ENCODE measurements at places on chromosomes 13 and 19.
A peak's percentile ranks its signal among the peaks of the same experiment; 100 is the strongest.

DNA sequence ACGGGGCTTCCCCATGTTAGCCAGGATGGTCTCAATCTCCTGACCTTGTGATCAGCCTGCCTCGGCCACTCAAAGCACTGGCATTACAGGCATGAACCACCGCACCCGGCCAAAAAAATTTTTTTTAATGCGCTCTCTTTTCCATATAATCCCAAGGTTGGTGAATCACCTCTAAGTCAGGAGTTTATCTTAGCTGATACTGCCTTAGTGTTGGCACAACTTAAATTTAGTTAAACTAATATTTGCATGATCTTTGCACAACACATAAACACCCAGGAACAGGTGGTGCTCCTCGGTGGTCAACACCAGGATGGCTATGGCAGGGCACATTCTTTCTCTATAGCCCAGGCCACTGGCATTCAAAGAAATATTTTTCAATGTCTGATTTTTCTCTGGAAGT is 24.1 kb upstream of the PSG7 start:
- DNase-seq = no peak

DNA sequence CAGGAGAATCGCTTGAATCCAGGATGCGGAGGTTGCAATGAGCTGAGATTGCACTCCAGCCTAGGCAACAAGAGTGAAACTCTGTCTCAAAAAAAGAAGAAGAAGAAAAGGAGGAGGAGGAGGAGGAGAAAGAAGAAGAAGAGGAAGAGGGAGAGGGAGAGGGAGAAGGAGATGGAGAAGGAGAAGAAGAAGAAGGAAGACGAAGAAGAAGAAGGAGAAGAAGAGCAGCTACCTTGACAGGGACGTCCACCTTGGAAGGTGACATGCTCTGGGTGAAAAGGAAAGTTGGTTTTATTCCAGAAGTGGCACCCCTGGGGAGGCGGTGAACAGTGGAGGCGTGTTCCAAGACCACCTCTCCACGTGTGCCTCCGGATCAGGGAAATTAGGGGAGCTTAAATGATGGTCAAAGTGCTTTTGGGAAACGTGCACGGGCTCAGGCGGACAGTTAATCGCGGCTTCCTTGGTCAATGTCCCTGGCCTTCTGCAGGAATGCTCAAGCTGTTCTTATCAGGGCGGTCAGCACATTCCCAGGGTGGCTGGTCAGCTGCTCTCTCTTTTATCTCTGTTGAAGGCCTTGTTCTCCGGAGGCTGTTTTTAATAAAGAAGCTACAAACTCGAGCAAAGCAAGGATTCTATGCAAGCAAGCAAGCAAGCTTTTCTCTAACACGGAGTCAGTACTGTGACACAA is 78.9 kb upstream of the PEG3 start:
- no peak for DNase-seq

- DNase-seq = peak; percentile 34
These were observed at the start of gene GJB6 for GRCh38 chr13:20231839-20232555. TSS of gene GJB6 (minus strand) at chr13:20232319. CDS start at chr13:20223480, 8,839 bp downstream.

DNA sequence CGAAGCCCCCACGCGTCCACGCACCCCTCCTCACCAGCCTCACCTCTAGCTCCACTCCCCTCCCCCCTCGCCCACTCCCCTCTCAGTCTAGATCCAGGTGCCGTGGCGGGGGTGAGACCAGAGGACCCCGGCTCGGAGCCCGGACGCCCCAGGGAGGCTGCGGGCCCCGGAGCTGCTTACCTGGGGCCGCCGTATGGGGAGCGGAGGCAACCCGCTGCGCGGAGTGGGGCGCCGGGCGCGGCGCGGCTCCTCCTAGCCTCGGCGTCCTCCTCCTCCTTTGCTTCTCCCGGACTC is 353 bp downstream of the ENOX1 start:
- DNase-seq = no peak

DNA sequence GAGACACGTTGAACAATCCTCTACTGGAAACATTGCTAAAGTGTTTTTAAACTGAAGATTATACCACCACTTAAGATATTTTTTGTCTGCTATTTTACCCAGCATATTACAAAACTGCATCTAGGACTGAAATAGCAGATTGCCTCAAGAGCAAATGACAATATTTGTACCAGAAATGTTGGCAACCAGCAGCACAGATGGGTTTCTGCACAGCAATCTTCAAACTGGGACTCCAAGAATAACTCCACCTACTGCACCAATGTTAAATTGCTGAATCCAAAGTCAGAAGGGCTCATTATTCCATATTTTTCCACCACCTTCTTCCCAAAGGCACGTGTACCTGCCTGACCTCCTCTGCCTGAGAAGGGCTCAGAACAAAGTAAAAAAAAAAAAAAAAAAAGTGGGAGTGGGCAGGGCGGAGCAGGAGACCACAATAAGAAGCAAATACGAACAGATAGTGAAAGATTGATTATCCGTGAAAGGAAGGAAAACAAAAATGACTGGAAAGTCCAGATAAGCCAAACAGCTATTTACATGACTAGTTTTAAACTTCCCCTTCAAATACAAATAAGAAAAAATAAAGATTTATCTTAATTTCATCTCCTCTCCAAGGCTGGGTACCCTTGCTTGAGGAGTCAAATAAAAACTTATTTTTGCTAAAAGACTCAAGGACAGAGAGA is 79.4 kb downstream of the FOXO1 start:
- peak; percentile 30 for DNase-seq

DNA sequence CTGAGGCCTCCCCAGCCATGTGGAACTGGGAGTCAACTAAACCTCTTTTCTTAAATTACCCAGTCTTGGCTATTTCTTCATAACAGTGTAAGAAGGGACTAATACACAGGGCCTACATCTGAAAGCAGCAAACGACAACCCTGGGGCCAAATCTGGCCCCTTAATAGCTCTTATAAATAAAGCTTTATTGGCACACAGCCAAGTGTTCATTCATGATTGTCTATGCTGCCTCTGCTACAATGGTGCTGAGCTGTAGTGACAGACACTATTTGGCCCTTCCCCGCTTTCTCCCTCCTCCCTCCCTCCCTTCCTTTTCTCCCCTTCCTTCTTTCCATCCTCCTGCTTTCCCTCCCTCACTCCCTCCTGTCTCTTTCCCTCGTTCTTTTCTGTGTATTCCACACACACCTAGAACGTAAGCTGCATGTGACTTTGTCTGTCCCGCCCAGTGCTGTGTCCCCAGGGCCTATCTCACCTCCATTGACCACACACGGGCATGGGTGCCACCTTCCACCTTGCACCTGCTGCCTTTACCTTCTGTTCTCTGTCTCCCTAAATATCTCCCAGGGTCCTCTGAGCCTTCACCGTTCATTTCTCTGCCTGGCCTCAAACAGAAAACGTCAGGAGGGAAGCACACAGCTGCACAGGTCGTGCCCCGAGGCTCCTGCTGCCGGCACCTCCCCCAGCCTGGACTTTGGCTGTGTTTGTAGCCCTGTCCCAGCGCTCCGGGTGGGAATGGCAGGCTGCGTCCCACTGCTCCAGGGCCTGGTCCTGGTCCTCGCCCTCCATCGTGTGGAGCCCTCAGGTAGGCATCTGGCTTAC is at the start of gene PROZ:
Gene PROZ (plus strand): TSS at position 720 of the 819 bp plus-strand sequence. CDS start 13 bp downstream, at position 733.
- no peak for DNase-seq

DNA sequence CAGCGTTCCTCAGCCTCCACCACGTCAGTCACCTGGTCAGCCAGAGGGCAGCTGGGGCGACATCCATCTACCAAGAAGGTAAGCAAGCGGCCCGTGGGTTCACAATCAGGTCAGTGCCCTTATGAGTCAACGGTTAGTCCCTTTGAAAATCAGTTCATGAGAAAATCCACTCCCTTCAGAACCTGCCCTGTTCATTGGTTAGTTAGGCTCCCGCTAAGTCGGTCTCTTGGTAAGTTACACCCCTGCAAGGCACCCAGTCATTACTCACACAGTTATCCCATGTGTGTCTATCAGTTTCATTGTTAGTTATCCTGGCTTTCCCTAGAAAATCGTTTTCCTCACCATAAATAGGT is 564 bp downstream of the SIGLECL1 start:
- DNase-seq = no peak

DNA sequence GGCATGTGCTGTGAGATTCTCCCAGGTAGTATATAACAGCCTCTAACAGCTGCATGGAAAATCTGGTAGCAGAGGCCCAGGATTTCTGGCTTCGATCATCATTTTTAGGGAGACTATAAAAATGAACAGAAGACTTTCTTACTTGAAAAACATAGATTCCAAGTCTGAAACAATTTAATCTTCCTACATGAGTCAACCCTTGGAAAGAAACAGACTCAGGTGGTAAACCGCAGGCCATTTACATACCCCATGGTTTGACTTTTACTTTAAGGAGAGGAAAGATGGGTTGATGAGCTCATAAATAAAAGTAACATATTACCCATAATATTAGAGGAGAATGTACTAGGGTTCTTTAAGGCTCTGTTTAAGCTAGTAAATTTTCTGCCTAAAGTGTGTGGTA is 121.6 kb downstream of the CYSLTR2 start:
- no peak for DNase-seq

- no peak for DNase-seq
These were observed 851.2 kb downstream of the PCDH9 start for GRCh38 chr13:66378894-66379293.

GRCh38 chr19:38233740-38234251 is 9.8 kb upstream of the DPF1 start:
- DNase-seq = peak; percentile 88

DNA sequence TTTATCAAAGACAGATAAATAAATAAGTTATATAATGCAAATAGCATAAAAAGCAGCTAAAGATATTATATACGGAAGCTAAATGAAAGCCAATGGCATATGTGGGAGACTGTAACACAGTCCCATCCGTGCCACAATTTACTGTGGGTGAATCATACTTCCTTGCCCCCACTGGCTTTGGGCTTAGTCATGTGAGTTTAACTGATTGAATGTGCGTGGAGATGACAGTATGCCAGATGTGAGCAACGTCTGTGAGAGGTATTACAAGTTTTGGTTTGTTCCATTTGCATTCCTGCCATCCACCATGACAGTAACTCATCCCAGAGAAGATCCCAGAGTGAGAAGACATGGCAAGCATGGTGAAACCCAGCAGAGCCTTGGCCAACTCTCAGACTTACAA is 340.0 kb downstream of the SUCLA2 start:
- peak; percentile 79 for DNase-seq

GRCh38 chr13:113058988-113059850 is 46.4 kb upstream of the F7 start:
- DNase-seq = peak; percentile 16

DNA sequence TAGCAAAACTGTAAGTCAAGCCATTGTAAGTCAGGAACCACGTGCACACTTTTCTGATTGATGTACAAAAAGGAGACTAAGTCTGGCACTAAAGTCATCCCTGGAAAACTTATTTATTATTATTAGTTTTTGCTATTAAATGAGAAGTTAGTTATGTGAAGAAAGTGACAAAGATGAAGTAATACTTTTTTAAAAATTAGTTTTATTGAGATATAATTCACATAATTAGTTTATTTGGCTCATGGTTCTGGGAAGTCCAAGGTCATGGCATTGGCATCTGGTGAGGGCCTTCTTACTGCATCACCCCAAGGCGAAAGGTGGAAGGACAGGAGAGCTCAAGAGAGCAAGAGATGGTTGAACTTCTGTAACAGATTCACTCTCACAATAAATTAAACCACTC is 36.9 kb downstream of the GARRE1 start:
- DNase-seq = no peak

DNA sequence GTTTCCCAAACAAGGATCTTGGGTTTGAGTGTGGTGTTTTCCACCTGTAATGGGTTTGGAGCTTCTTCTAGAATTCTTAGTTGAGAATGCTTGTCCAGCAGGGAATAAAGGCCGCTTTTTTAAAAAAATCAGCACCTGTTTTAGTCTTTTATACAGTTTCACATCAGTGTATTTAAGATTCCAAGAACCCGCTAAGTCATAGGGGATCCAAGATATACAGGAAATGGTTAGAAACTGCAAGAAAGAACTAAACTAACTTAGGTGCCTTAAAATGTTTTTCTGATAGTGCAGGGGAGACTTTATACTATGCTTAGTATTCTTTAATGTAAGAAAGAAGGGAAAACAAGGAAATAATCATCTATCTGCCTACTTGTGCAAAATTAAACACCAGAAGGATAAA is 74.7 kb downstream of the C13orf42 start:
- no peak for DNase-seq

GRCh38 chr19:47776568-47776967 is 1.9 kb upstream of the SELENOW start:
- DNase-seq = no peak

DNA sequence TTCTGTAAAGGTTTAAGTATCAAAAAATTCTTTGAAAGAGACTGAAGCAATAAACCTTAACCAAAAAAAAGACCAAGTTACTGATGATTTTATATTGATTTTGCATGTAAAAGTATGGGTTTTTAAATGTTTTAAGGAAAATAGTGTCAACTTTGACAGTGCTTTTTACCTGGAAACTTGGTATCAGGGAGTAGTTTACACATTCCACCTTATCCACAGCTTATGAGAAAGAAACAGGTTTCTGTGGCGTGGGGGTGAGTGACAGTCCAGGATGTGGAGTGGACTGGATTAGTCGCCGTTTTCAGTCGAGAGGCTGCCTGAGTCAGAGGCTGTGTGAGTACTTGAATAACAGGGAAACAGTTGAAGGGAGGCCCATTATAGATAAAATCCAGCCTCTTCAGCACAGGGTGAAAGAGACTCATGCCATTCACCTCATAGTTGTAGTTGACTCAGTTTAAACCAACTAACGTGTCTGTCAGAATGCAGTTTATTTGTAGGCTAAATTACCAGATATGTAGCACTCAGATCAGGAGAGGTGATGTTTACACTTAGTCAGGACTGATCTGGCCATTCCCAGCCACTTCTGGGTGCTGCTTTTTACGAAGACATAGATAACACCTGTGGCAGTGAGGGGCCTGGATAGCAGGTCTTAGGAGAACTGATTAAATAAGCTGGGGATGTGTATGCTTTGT is 595 bp upstream of the GPR183 start:
- peak; percentile 61 for DNase-seq

DNA sequence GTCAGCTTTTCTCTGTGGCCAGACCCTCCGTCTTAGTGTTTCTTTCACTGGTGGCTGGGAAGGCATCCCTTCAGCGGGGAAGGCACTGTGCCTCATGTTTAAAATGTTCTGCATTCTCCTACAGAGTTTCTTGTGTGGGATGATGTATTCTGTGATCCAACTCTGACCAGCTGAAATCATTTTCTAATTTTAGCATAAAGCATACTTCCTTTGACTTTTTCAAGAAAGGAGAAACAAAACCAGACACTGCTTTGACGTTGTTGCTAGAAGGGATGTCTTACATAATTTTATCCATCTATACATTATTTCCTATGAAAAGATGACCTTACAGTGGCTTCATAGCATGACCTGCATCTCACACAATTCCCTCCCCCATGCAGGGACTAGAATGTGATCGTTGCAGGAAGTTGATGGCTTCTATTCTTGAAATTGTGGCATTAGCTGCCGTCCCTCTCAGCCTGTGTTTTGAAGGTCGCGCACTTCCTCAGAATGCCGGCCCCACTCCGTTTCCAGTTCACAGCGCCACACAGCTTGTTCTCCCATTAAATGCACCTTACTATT is 38.6 kb upstream of the TEX29 start:
- no peak for DNase-seq

GRCh38 chr13:87827479-87827878 is 156.3 kb downstream of the SLITRK5 start:
- no peak for DNase-seq

- DNase-seq = no peak
These were observed at the start of gene FUT6 for GRCh38 chr19:5839065-5840017. TSS of gene FUT6 (minus strand) at chr19:5839702. CDS start at chr19:5832567, 7,135 bp downstream.

GRCh38 chr19:20503476-20503875 is 62.1 kb downstream of the ZNF737 start:
- DNase-seq = peak; percentile 7

GRCh38 chr13:113124211-113124970 is 1.8 kb downstream of the F10 start:
- no peak for DNase-seq

- DNase-seq = no peak
These were observed 51.8 kb upstream of the IPO5 start for GRCh38 chr13:97901716-97902115.
